T1000 (cell line): ENCODE measurements at places on chromosomes 1 and 21.

DNA sequence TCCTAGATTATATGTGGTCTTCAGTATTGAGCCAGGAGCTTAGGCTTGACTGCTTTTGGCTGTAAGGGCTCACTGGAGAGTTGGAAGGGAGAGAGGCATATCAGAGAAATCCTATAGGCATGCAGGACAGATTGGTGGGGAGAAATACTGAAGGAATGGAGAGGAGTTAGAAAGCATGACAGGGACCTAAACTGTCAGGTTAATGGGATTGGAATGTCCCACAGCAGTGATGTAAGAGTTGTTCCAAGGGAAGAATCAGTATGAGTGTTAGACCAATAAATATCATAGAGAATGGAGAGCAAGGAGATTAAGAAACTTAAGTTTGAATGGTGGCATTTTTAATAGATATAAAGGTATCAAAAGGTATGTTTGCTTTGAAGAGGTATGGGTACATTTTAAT, 39.7 kb downstream of the SLC35A3 start:
- no peak for DNase-seq

DNA sequence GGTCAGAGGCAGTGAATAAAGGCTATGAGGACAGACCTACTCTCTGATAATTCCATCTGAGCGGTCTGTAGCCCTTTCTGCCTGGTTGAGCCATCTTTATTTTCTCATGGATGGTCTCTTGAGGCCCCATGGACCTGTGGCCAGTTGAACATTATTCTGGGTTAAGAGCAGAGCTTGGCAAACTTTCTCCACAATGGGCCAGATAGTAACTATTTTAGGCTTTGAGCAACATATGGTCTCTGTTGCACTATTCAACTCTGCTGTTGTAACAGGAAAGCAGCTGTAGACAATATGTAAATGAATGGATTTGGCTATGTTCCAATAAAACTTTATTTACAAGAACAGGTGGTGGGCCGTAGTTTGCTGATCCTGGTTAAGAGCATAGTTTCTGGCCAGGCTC, 62.7 kb downstream of the KAZN start:
- DNase-seq, result no peak

DNA sequence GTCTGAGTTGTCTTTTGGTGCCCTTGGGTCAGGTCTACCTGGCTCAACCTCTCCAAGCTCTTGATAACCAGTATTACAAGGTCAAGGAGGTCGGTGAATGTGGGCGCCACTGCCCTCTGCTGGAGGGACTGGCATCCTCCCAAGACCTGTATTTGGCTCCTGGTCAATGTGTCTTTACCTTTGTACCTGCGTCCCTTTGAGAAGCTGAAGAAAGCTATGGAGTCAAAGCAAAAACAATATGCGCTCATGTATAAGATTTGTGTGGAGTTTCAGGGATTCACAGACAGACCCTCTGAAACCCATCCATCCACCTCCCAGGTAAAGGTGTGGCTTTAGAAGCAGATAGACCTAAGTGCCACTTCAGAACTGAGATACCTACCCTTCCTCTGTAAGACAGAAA, 61.8 kb upstream of the NBL1 start:
- no peak for DNase-seq

- DNase-seq, result no peak
Measured at GRCh38 chr1:88179943-88180342, 504.1 kb upstream of the PKN2 start.

GRCh38 chr1:18607289-18607760, 23.3 kb upstream of the PAX7 start:
- no peak for DNase-seq

DNA sequence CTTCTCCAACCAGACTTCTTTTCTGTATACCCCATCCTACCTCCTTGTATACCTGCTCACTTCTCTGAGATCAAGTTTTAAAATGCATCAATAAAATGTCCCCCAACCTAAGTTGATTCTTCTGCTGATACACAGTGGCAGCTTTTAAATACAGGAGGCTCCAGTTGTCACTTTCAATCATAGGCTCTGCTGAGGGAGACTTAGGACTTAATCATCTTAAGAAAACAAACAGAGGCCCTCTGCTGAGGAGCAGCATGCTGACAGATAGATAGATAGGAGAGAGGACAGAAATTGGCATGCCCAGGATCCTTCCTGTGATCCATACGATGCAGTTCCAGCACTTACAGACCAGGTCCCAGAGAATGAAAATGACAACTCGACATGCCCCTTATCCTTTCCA, 311.0 kb upstream of the PROX1 start:
- no peak for DNase-seq

DNA sequence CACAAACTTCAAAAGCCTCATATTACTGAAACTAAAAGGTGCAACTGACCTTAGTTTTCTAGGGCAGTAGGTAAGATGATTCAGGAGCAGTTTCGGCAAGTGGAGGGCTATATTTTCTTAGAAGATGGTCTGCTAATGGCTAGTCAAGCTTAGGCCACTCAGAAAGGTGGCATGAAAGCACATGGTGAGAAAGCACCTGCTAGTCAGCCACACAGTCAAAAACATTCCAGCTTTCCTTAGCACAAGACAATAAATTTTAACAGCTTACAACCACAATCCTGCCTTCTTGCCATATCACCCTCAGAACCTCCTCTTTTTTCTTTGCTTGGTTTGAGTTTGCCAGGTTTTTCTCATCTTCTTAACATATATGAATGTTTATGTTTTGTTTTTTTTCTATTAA, 81.1 kb upstream of the SLFNL1 start:
- no peak for DNase-seq

DNA sequence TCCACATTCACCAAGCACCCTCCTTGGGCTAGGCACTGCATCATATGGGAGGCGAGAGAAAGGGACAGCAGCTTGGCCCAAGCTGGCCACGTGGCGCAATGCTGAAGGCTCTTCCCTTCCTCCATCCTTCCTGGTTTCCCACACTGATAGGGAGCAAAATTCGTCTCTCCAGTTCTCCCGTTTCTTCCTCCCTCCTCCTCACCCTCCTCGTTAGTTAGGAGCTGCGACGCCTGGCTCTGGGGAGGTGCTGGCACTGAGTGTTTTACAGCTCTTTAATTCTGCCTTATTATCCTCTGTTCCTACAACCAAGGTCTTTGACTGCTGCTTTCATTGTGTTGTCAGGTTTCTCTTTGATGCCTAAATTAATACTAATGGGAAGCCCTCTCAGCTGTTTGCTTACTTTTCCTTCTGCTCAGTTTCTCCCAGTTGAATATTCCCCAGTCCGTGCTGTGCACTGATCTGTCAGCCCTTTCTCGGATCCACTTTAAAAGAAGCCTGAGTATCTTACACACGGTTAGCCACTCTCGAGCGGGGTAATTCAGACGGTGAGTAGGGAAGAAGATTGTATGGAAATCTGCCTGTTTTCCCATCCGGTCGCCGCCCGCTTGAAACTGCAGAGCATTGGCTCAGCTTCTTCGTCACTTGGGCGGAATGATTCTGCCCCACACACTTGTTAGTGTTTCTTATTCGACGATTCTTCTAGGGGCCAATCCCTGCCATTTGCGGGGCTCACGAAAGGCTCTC, 56.2 kb upstream of the SMYD2 start:
- no peak for DNase-seq

DNA sequence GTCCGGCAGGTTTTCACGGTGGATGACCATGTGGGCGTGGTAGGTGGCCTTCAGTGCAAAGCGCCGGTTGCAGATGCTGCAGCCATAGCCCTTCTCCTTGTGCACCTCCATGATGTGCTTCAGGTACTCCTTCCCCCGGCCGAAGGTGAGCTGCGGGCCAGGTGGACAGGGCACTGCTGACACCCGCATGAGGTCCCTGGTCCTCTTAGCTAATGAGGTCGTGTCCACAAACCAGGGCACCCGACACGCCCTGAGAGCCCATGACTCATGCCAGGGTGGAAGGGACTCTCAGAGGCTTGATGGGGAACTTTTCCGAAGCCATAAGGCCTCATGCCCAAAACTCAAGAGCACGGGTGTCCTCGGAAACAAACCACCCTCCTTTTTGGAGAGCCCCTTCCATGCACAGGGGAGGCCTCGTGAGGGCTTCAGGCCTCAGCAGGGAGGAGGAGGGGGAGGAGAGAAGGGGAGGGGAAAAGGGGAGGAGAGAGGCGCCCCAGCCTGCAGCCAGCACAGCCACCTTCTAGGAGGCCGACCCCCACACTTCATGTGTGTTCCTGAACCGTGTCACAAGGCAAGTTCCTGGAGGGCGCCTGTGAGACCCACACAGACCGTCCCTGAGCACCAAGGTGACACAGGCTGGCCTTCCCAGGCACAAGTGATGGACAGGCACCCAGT, 54.4 kb upstream of the RIPK4 start:
- no peak for DNase-seq

GRCh38 chr1:90710579-90711536, 6.2 kb downstream of the BARHL2 start:
- no peak for DNase-seq

DNA sequence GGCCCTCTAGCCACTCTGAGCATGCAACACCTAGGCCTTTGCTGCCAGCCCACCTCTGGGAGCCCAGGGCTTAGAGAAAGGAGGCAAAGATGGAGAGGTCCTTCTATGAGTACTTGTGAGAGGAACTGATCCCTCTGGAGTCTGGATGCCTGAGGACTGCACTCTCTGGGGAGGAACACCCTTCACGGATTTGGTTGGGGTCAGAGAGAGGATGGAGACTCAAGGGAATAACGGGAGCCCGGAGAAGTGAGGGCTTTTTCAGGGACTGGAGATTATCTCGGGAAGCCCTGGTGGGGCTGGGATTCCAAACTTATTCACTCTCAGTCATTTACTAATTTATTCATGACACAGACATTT, 413 bp upstream of the C1orf232 start:
- DNase-seq, result no peak

- no peak for DNase-seq
Measured at GRCh38 chr1:221444346-221444745, 297.5 kb downstream of the DUSP10 start.

DNA sequence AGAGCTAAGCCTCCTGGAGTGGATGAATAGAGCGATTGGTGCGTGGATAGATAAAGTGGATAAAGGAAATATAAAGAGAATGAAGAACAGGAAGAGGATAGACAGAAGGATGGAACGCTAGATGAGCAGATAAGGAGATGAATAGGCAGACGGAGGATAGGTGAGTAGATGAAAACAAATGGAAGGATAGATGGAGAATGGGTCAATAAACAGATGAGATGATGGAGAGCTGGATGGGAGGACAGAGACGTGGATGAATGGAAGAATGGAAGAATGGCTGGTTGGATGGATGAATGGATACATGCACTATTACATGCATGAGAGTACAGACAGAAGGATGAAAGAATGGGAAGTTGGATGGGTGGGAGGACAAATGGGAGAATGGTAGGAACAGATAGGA, 35.2 kb upstream of the EDN2 start:
- DNase-seq, result no peak

- DNase-seq, result no peak
Measured at GRCh38 chr1:243977094-243977493, 74.0 kb upstream of the ZBTB18 start.

DNA sequence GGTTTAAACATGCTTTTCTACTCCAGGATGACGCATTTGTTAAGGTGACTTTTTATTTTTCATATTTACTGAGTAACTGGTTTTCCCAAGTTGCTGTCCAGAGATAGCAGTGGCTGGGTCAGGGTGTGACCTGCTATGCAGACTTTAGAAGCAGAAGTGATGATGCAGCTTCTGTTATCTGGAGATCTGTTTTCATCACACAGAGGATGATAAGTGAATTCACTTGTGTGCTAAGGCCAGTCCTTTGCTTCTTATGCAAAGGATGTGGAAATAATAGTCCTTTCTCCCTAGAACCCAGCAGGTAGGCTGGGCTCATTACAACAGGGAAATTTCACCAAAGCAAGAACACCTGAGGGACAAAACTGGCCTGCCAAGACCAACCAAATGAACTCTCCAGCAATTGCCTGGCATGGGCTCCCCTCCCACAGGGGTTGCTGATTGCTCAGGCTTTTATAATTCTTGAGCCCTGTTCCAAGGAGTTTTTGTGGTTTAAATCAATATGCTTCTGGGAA, 97.8 kb upstream of the LPGAT1 start:
- no peak for DNase-seq

DNA sequence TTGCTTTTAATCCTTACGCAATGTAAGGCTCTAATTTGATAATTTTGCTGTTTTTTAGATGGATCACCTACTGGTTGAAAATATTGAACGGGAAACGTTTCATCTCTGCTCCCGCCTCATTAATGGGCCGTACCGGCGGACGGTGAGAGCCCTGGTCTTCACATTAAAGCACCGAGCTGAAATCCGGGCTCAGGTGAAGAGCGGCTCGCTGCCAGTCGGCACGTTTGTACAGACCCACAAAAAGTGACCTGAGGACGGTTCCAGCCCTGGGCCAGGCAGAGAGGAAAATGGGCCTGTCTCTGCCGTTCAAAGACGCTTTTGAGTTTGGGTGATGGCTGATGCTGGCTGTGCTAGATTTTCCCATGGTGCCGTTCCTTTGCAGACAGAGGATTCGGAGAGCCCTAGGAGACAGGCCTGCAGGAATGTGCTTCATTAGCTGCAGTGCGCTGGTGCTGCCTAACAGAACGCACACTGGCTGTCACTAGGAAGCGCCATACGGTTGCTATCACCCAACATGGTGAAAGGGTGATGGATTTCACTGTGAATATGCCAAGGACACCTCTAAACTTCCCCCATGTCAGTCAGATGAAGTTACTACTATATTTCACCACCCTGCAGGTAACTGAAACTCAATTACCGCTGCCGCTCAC, 42.9 kb downstream of the TCEANC2 start:
- no peak for DNase-seq

DNA sequence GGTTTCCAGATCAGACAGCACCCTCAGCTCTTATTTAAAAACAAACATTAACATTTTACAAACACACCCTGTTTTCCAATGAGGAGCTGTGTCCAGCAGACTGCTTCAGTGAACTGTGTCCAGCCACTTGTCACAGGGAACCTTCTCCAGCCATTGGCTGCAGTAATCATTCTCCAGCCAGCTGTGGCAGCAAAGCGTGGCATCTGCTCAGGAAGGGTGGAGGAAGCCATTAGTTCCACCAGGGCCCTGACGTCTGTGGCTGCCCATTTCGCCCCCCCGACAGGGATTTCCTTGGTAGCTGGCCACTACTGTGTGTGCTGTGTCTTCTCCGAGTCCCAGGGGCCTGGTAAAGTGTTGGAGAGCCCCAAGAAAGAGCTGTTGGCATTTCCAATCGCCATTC, 62.9 kb upstream of the SELENON start:
- DNase-seq, result no peak

DNA sequence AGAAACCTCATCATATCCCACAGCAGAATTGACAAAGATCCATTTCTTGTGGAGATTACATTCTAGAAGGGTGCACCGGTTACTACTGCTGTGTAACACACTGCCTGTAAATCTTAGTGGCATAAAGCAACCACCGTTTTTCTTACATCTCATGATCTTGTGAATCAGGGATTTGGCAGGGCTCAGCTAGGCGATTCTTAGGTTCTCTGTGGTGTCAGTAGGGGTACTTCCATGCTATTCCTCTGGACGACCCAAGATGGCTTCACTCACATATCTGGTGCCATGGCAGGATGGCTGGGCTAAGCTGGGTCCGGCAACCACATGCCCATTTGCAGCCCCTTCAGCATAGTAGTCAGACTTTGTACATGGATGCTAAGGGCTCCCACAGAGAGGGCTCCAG, 179.8 kb upstream of the TMEM51 start:
- no peak for DNase-seq

GRCh38 chr1:244858357-244858756, 6.0 kb downstream of the HNRNPU start:
- no peak for DNase-seq

- no peak for DNase-seq
Measured at GRCh38 chr1:63828322-63829044, 54.7 kb downstream of the ROR1 start.
